ENCODE measurements at places on chromosomes 16 and 17.
A peak's percentile ranks its signal among the peaks of the same experiment; 100 is the strongest.

DNA sequence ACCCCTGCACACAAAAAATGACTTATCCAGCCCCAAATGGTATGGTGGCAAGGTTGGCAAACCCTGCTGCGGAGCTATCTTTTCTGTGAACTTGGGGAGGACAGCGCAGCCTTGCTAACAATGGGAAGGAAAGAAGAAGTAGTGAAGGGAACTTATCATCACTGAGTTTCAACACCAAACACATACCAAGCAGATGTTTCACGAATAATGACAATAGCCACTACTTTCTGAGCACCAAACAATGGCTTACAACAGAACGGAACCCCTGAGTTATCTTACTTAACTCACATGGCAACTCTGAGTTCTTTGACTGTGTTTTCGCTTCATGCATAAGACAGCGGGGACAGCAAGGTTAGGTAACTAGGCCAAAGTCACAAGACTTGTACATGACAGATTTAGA is 148.9 kb downstream of the XYLT1 start:
- DNase-seq = no peak

GRCh38 chr17:6913608-6914443 is 82.0 kb upstream of the ALOX12 start:
- DNase-seq = peak; percentile 73

- DNase-seq = no peak
Observed at GRCh38 chr16:3042376-3042775, 4.0 kb upstream of the MMP25 start.

GRCh38 chr16:5903153-5903552 is 805.6 kb upstream of the EEF2KMT start:
- DNase-seq = no peak

- DNase-seq = no peak
Observed at GRCh38 chr17:74769266-74769855, 6.8 kb downstream of the NAT9 start.

DNA sequence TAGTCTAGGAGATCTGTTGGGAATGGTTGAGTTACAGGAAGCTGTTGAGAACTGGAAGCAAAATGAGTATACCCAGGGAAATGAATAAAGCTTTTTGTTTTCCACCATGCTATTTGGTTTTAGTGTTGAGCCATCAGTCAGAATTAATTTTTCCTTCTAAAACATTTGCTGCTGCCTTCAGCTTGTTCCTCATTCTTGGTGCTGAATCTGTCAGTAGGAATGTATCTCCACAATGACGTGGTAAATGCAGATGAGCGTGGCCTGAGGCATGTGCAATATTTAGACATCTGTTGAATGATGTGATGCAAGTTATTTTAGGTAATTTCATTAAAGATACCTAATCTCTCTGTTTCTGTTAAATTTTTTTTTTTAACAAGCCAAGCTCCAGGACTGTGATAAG is 10.9 kb downstream of the HAPSTR1 start:
- no peak for DNase-seq

- DNase-seq = no peak
Observed at GRCh38 chr16:74888888-74889287, 96.0 kb downstream of the WDR59 start.

DNA sequence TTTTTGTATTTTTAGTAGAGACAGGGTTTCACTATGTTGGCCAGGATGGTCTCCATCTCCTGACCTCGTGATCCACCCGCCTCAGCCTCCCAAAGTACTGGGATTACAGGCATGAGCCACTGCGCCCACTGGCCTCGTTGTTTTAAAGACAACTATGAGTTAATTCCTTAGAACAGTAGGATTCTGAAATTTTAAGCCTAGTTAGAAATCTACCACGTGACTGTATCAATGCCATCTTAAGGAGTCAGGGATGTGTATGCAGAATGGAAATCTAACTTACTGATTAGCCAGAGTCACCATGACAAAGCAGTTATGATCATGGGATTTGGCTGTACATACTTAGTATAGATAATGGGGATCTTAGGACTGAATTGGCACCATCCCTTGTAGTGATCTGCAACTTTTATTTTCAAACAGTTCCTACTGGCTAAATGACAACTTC is 2.8 kb downstream of the CEP20 start:
- DNase-seq = no peak

GRCh38 chr17:10767232-10767631 is 36.7 kb downstream of the TMEM238L start:
- DNase-seq = no peak

- no peak for DNase-seq
Observed at GRCh38 chr16:59324462-59324861, 590.3 kb upstream of the GOT2 start.

- DNase-seq = no peak
Observed at GRCh38 chr17:76083536-76084182, 4.7 kb downstream of the ZACN start.

GRCh38 chr16:12184419-12184917 is 207.9 kb downstream of the SNX29 start:
- DNase-seq = no peak

DNA sequence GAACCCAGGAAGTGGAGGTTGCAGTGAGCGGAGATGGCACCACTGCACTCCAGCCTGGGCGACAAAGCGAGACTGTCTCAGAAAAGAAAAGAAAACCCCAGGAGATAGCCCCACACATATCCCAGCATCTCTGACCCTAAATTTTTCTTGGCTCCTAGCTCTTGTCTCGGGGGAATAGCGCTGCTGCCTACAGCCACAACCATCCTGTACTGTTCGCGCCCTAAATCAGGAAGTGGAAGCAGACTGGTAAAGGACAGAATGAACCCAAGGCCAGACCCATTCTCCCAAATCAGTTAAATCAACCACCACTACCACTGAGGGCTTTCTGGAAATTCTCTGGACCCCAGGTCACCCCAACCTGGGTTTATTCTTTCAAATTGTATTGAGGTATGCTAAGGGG is 1.7 kb downstream of the CTDNEP1 start:
- DNase-seq = no peak

DNA sequence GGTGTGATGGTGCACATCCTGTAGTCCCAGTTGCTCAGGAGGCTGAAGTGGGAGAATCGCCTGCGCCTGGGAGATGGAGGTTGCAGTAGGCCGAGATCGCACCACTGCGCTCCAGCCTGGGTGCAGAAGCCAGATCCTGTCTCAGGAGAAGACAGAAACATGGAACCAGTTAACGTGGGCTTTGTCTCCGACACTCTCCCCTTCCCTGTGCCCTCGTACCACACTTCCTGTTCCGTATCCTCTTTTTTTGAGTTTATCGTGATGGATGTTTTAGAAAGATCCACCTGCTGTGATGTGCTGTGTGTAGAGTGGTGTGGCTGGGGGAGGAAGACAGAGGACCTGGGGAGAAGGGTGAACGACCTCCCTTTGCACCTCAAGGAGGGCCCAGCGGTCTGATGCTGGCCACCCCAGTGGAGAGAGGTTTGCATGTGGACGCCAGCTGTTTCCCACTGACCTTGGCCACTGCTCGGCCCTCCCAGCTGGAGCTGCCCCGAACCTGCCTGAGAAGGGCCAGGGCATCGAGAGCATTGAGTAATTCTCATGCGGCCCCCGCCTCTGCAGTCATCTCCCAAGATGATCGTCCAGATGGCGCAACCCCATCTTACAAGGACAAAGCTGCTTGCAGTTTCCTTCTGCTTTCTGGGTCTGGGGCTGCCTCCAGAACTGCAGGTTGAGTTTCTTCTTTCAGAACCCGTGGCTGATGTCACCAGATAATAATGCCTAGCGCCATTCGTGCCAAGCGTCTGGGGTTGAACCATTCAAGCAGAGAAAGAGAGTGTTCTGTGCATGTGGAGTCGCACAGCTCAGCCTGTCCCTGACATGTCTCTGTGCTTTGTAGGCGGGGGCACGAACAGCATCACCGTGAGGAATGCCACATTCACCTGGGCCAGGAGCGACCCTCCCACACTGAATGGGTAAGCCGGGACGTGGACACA is 126.3 kb downstream of the ABCC1 start:
- DNase-seq = no peak

DNA sequence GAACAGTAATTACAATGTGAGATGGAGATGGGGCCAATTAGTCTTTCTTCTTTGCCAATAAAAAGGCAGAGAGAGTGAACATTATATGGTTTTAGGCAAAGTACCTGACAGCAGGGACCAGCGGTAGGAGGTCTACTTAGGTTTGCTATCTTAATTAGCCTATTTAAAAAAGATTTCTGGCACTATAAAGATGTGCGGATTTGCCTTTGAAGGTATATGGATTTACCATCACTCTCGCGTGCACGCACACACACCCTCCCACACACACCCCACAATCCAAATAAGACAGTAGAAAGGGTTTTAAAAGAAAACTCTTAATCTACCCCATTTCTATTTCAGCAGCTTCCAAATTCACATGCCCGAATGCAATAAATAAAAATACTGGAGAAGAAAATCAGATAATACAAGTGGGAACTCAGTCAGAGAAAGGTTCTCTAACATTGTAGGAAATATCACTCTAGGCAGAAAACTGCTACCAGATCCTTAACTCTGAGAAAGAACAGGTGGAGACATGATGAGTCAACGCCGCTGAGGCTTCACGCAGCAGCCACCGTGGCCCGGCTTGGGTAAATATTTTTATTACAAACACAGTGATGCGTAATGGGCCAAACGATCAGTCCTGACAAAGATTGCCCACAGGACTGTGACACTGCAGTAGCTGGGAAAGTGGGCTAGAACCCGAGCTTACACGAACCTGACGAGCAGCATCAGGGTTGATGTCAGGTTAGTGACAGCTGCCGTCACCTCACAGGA is 66.6 kb upstream of the AXIN2 start:
- no peak for DNase-seq

- DNase-seq = no peak
Observed at GRCh38 chr17:79977161-79977631, 58.5 kb downstream of the TBC1D16 start.

DNA sequence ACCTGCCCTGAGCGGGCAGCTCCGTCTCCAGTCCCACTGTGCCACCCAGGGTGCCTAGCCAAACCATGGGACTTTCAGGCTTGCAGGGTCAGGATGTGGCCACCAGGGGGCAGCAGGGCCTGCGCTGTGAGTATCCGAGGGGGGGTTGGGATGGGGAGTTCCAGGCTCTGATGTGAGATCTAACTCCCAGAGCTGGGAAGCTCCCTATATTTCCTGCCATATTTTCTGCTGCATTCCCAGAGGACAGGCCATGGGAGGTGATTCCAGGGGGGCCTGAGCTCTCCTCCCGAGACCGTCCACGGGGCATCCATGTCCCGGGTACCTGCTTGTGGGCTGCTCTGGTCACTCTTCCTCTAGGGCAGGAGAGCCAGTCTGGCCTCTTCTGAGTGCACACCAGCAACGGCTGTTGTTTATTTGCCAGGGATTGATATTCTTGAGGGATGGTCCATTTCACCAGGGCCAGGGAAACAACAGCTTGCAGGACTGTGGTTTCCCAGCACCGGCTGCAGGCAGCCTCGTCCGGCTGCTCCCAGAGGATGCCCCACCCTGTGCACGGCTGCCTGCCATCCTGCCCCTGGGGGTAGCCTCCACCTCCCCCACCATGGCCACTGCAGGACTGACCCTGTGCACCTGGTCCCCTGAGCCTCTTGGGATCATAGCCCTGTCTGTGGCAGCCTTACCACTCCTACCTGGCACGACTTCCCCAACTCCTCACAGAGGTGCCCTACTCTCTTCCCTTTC is 1.2 kb downstream of the GPR142 start:
- peak; percentile 74 for DNase-seq

- DNase-seq = no peak
Observed at GRCh38 chr17:73683771-73684170, 39.5 kb upstream of the SDK2 start.

DNA sequence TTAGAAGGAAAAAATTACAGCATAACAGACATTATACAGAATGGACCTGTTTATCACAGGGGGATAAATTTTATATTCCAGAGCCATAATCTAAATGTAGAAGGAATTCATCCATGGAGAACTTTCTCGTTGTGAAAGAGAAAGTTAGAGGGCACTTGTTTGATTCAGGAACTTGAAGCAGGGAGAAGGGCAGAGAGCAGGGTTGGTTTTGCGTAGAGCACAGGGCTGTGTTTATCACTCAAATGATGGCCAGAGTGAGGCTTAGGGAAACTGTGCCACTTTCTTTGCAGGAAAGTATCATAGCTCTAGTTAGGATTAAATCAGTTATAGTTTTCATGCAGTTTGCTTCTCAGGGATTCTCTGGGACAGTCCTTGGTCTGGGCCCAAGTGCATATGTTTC is 29.1 kb upstream of the MED13 start:
- no peak for DNase-seq

DNA sequence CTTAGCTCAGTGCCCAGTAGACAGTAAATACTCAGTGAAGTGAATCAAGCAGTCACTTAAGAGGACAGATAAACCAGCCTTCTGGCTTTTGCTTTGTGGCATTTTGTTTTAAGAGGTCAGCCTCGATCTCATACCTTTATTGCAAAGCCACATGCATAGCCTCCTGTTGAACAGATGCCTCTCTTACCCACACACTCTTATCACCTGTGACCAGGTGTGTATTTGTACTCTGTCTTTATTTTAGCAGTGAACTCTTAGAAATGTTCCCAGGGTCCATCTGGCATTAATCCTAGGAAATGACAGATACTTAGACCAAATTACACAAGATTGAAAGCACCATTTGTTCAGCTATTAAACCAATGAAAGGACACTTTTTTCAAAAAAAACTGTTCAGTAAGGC is 1426.5 kb downstream of the CDH11 start:
- no peak for DNase-seq

DNA sequence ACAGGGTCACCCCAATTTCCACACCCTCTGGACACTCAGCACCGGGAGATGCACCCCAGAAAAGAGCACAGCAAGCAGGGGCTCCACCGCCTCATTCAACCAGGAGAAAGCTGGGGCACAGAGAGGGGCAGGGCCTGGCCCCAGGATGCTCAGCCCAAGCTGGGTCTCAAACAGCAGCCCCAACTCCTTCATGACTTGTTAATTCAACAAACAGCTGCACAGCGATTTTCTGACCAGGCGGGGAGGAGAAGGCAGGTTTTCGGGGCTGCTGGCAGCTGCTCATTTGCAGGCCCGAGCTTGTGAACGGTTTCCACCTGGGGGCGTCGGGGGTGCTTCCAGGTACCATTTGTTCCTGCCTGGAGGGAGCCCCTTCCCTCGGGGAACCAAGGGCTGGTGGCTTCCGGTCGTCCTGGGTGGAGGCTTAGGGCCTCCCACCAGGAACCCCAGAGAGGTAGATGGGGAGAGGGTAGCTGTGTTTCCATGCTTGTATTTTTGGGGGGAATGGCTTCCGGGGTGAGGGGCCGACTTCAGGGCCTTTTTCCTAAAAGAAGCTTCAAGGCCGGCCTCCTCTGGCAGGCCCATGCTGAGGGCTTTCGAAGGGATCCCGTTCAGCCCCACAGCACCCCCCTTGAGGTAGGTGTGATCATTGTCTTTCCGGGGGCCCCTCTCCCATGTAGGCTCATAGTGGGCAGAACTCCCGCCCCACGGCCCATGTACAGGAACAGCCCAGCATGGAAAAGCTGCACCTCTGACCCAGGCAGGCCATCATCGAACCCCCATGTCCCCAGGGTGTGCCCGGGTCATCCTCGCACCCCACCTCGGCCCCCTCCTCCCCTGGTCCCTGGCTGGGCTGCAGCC is 191.6 kb upstream of the GSE1 start:
- DNase-seq = no peak

- no peak for DNase-seq
Observed at GRCh38 chr16:57527610-57528360, 8.6 kb downstream of the CCDC102A start.

- no peak for DNase-seq
Observed at GRCh38 chr17:61966191-61966590, 38.4 kb upstream of the INTS2 start.
